ENCODE measurements at places on chromosomes 7 and 10. TPM values are rescaled to one million over a fixed set of nuclear protein-coding genes. Genes with fewer than 3 reads are reported as not detected.

The ASB15 gene
- not detected for polyA plus RNA-seq

The PITX3 gene
- not detected for polyA plus RNA-seq

DNA sequence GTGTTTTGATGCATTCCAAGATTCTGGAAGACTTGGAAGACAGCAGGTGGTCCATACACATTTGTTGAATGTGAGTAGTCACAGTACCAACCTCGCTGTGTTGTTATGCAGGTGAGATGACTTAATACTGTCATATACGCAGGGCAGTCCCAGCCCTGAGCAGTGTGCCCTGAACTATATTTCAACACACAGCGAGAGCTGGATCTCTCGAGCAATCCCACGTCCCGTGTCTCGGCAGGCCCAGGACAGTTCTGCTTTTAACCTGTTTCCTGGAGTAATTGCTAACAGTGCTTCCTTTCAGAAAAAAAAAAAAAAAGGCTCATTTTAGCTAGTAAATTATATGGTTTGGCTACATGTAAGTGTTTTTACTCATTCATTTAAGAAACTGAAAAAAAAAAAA lies 179.7 kb downstream of the PRKCQ start:
- DNase-seq: no peak

- DNase-seq: no peak
Observed at GRCh38 chr10:126272526-126272925, 115.8 kb downstream of the ADAM12 start.

- DNase-seq: no peak
Observed at GRCh38 chr10:79628083-79628482, 17.3 kb downstream of the SFTPA1 start.

DNA sequence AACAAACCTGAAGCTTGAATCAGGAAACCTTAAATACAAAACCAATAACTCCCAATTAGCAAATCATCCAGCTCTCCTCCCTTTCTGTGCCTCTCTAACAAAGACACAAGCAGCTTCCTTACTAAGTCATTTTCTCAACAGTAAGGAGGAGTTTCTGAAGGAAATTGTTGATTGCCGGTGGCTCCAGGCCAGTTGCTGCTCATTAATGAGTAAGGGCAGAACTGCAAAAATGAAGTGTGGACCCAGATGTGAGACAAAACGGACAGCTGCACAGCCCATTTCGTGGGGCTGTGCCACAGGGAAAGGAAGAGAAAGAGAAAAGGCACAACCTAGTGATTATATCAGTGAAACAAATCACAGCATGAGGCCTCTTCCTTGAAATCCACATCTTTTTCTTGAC lies 42.8 kb upstream of the RHOBTB1 start:
- no peak for DNase-seq

The SEC61A2 gene
- polyA plus RNA-seq: 18.9 TPM

- no peak for DNase-seq
Observed at GRCh38 chr7:84895563-84895962, 291.3 kb downstream of the SEMA3D start.

- DNase-seq: no peak
Observed at GRCh38 chr10:74174521-74174920, 23.5 kb downstream of the ADK start.

The TBX20 gene
- 1.5 TPM for polyA plus RNA-seq

DNA sequence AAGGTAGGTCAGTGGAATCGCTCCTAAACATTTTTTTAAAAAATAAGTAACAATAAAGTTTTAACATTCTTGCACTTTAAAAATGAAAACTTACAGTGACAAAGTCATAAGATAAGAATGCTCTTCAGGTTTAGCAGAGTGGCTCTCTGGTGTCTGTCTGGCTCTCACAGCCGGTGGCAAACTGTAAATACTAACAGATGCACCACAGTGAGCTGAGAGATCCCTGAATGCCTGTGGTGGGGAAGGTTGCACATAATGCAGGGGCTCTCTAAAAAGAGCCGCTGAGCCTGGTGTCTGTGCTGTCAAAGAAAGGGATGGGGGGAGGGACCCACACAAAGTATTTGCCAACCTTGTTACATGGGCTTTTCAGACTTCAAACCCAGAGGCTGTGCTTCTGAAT lies 498.3 kb downstream of the CCSER2 start:
- peak; percentile 53 for DNase-seq

GRCh38 chr10:108608860-108609259 lies 1314.5 kb downstream of the XPNPEP1 start:
- DNase-seq: no peak

DNA sequence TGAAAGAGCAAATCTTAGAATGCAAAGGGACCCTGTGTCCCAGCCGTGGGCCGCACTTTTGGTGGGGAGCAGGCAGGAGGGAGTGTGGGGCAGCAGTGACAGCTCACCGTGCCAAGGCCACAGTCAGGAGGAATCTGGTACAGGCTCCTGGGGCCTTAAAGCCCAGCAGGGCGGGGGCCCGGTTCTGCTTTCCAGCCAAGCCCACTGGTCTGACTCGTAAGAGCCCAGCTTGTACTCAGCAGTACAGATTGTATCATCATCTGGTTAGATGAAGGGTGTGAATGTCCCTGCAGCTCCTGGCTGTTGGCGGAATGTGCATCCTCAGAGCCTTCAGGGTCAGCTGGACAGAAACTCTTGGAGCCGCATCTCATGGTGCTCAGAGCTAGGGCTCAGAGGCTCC lies 30.5 kb upstream of the TRIM8 start:
- DNase-seq: no peak

- no peak for DNase-seq
Observed at GRCh38 chr10:118551535-118552100, 43.8 kb downstream of the PRLHR start.

The MSMB gene
- polyA plus RNA-seq: not detected

DNA sequence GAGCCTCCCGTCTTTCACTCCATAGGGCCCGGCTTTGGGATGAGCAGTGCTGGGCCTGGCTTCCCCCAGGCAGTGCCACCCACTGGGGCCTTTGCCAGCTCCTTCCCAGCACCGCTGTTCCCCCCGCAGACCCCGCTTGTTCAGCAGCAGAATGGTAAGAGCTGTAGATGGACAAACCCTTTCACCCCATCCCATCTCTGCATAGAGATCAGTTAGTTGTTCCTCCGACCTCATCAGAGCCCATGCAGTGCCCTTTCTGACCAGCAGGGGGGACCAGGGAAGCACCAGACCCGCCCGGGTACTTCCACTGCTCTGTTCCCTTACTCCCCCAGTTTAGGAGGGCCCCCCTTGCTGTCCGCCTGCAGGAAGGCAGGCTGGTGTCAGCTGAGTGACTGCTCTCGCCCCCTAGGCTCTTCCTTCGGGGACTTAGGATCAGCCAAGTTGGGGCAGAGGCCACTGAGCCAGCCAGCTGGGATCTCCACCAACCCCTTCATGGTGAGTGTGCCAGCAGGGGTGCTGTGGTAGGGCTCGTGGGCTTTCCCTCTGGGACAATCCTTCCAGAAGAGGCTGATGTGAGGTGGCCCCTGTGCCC lies 9.8 kb downstream of the SAP25 start:
- DNase-seq: peak; percentile 95

- no peak for DNase-seq
Observed at GRCh38 chr10:78594559-78595268, 474.1 kb upstream of the ZMIZ1 start.

The FAM237B gene
- polyA plus RNA-seq: 0.02 TPM

GRCh38 chr7:4883033-4883371 lies 514 bp downstream of the RADIL start:
- no peak for DNase-seq

DNA sequence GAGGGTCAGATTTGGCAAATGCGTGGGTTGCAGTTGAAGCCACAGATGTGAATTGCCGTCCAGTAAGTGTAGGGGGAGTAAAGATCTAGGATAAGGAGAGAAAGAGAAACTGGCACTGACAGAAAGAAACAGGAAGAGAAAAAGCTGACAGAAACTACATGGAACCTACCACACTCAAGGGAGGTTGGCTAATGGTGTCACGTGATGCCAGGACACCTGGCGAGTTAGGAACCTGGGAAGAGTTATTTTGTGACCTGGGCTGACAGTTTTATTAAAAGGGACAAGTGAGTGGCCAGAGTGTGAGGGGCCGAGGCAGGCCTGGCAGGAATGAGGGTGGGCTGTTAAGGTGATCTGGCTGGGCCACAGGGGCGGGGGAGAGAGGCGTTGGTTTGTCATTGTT lies 188.7 kb downstream of the ADARB2 start:
- no peak for DNase-seq

- no peak for DNase-seq
Observed at GRCh38 chr10:52316001-52316400, 1.9 kb downstream of the DKK1 start.

GRCh38 chr10:105195831-105196230 lies 554.7 kb downstream of the SORCS3 start:
- no peak for DNase-seq

DNA sequence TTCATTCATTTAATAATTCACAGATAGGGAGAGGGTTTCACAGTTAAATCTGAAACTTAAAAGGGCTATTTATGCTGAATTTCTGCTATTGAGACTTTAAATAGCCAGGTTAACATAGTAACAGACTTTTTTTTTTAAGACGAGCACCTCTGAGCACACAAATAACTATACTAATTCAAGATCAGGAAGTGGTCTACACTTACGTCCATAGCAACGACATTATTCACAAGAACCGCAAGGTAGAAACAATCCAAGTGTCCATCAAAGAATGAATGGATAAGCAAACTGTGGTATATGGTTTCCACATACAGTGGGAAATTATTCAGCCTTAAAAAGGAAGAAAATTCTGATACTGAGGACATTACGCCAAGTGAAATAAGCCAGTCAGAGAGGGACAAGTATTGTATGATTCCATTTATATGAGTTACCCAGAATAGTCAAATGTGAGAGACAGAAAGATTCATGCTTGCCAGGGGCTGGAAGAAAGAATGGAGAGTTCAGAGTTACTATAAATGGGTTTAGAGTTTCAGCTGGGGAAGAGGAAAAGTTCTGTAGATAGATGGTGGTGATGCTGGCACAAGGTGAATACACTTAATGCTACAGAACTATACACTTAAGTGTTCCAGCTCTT lies 140.3 kb upstream of the LAMB4 start:
- DNase-seq: no peak

DNA sequence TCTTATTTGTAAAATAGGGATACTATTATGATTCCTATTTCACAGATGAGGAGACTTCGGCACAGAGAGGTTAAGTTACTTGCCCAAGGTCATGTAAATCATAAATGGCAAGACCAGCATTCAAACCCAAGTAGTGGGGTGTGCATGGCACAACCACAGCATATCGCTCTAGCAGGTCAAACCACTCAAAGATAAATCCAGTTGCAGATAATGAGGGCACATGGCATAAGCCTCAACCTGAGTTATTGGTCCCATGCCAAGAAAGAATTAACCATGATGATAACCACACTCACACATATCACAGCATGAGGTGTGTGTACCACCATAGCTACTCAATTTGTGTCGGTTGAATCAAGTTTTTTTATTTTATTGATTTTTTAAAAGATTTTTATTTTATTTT lies 180.5 kb downstream of the CREB5 start:
- no peak for DNase-seq

- DNase-seq: no peak
Observed at GRCh38 chr7:89809291-89809690, 345.0 kb upstream of the STEAP1 start.

Measured in SK-N-SH (cell line).